Activated T-cell treated with anti-CD3 and anti-CD28 coated beads for 24 hours (primary cell): ENCODE measurements at places on chromosomes 16 and 17.

GRCh38 chr16:63690961-63691360, 1430.9 kb downstream of the CDH11 start:
- no peak for DNase-seq

DNA sequence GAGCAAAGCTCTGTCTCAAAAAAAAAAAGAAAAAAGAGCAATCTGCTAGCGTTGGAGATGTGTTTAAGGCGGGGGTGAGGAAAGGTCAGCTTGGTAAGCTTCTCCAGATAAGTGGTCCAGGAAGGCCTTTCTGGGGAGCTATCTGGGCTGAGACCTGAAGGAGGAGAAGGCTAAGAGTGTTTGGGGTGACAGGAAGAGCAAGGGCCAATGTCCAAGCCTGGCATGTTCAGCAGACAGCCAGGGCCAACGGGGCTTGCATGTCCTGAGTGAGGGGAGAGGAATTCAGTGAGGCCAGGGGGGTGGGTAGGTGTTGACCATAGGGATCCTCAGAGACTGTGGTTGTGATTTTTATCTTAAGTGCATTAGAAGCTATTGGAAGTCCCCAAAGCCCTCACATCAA, 15.4 kb downstream of the STAT5A start:
- no peak for DNase-seq

GRCh38 chr17:78381601-78382232, 3.3 kb downstream of the PGS1 start:
- no peak for DNase-seq

DNA sequence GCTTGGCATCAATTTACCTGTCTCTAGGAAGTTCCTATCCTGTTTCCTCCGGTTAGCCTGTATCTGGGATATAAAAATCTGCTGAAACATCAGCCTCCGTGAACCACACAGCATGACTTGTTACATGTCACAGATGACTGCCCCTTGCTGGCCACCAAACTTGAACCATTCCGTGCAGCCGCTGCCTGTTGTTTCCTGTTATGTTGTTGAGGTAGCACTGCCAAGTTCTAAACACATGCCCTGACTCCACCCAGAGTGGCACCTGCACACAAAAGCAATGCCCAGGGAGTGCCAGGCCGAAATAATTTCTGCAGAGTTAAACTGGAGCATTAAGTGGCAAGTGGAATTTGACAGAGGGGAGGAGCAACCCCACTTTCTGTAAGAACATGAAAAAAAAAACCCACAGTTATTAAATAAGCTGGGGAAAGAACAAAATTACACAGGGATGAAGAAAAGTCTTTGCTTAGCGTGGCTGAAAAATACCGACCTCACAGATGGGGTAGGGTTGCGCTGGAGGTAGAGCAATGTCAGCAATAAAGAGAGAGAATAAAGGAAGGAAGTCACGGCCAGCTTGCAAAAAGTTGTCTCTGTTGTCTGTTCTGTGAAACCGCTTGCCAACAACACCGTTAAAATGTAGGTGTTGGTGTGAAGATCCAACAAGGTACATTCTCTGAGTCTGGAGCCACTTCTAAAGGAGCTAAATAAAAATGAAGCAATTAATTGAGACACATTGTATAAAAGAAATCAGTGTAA, 174.6 kb upstream of the CDH13 start:
- DNase-seq = no peak

DNA sequence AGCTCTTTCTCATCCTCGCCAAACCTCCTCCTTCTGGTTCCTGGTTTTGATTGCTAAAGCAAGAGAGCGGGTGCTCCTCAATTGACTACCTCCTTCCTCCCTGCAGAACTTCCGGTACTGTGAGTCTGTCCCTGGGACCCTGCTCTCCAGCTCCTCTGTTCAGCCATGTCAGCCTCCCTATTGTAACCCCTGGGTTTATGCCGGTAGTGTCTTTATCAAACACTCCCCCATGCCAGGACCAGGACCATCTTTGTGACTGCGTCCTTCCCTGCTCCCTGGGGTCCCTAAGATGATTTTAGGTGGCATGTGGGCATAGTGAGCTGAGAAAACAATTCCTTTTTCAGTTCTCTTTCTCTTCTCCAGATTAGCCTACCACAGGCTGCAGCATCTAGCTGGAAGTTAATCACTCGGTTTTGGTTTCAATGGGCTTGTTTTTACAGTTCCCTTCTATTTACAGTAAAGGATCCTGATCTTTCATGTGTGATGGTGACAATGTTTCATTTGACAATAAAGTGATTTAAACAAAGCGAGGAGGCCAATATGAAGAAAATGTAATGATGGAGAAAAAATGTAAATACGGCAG, 27.7 kb upstream of the IL21R start:
- DNase-seq = no peak

DNA sequence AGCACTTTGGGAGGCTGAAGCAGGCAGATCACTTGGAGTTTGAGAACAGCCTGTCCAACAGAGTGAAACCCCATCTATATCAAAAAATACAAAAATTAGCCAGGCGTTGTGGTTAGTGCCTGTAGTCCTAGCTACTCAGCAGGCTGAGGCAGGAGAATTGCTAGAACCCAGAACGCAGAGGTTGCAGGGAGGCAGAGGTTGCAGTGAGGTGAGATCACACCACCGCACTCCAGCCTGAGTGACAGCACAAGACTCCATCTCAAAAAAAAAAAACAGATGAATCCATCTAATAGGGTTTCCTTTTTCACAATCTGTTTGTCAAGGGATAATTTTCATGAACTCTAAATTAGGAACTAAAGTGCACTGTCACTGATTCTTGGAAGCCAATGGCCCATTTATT, 99.0 kb downstream of the PARN start:
- no peak for DNase-seq

GRCh38 chr17:82810644-82811430, 29.0 kb downstream of the ZNF750 start:
- no peak for DNase-seq

GRCh38 chr16:10370096-10370726, 15.7 kb upstream of the ATF7IP2 start:
- no peak for DNase-seq

- DNase-seq = no peak
These were observed 94.3 kb downstream of the SDK2 start for GRCh38 chr17:73549841-73550430.

- no peak for DNase-seq
These were observed 6.0 kb downstream of the SDR42E1 start for GRCh38 chr16:82005027-82005830.

DNA sequence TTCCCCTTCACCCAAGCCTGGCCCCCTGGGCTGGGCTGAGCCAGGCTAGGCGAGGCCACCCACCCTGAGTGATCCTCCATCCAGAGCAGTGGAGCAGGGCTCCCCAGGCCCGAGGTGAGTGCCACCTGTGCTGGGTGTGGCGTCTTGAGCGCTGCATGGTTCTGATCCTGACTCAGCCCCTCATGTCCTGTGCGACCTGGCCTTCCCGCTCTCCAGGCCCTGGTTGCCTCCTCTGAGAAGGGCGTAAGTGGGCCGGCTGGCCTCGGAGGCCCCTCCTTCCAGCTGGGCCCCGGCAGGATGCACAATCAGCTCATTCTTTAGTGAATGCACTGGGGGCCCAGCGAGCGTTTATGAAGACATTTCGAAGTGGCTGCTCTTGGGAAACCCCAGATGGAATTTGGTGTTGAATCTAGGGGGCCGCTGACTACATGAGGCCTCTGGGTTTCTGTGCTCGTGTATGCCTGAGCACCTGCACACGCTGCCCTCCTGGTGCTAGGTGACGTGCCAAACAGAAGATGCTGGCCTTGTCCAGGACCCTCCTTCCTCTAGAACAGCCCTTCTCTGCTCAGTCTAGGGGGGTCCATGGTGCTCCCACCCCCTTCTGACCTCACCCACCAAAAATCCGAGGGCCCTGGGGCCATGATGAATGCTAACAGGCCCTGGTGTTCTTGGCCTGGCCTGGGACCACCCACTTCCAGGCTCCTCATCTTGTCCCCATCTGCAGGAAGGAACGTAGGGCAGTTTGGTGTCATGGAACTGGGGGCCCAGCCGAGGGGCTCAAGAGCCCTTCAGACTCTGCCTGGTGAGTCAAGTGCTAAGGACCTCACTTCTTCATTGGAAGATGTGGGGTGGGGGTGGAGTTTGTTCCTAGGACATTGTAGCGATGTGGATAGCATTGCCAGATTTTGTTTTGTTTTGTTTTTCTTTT, 3.6 kb upstream of the TMEM92 start:
- no peak for DNase-seq

DNA sequence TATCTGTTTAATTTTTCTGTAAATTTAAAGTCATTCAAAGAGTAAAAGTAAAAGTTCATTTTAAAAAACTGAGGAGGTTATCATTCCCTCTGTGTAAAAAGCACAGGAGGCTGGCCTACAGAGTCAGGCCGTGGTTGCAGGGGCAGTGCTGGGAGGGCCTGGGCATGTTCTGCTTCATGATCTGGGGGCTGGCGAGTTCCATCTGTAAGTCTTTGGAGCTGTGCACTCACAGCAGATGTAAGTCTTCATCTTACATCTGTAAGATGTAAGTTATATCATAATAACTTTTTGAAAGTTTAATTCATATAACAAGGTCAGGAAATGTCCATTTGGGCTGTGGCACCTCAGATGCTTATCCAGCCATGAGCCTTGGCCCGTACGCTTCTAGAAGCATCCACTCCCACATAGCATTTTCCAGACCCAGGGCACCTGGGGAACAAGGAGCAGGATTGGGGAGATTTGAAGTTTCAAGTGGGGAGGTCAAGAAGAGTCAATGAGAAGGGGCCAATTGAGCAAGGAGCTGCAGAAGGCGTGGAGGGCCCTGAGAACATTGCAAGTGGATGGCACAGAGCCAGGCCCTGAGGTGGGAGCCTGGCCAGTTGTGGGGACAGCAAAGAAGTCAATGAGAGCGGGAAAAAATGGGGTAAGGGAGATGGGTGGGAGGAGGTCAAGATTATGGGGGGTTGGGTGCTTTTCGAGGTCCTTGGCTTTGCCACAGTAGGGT, 54.1 kb downstream of the TNFRSF13B start:
- DNase-seq = no peak

DNA sequence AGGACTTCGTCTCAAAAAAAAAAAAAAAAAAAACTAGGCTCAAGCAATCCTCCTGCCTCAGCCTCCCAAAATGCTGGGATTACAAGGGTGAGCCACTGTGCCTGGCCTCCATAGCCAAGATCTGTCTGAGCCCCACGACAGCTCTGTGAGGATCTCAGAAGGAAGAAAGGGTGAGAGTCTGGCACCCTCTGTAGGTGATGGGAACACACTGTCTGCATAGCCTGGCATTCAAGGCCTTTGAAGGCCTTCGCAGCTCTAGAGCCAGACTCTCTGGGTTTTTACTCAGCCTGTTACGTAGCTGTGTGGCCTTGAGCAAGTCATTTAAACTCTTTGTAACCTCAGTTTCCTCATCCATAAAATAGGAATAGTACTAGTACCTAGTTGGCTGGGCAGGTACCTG, 6.3 kb upstream of the XPO6 start:
- peak; percentile 54 for DNase-seq

GRCh38 chr16:87266846-87267245, 50.3 kb downstream of the C16orf95 start:
- no peak for DNase-seq

DNA sequence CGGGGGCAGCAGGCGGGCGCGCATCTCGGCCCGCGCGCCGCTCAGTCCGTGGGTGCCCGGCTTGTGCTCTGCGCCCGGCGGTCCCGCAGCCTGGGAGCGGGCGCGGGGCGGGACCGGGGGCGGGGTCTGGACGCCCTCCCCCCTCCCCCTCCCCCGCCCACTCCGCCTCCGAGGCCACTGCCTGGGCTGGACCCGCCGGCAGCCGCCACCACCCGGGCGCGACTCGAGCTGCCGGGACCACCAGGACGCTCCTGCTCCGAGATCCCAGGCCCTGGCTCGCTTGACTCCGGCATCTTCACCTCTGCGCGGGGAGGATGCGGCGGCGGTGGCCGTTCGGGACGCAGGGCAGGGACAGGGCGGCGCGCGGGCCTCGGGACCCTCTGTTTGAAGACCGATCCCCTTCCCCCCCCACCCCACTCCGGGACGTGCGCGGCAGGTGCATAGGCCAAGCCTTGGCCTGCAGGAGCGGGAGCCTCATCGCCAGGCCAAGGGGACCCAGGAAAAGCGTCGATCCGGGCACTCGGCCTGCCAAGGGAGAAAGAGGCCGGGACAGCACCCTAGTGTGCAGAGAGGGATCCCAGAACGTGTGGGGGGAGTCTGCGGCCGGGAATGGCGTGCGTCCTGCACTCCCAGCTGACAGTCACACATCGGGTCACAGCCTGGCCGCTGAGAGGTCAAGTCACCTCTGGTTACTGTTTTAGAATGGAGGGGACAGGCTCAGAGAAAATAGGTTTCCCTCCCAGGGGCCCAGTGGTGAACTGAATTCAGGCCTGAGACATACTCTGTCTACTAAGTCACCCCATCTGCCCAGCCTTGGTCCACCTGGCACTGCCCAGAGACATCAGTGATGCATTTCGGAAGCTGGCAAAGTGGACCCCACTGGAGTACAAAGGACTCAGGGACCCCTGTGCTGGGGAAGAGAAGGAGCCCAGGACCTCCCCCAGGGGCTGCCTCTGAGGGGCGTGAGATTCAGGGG, at the start of gene HS3ST6:
HS3ST6 (minus strand) TSS at position 65 of the 976 bp plus-strand sequence. CDS start 92 bp downstream, outside the sequence.
- no peak for DNase-seq

- no peak for DNase-seq
These were observed 11.1 kb upstream of the NPTX1 start for GRCh38 chr17:80487511-80487910.

- no peak for DNase-seq
These were observed 40.8 kb downstream of the AIPL1 start for GRCh38 chr17:6394055-6394606.

GRCh38 chr17:38579934-38580333, 25.8 kb downstream of the SRCIN1 start:
- DNase-seq = no peak

- peak; percentile 79 for DNase-seq
These were observed at the start of gene DUSP14 for GRCh38 chr17:37489197-37490001. TSS of gene DUSP14 (plus strand) at chr17:37489891. CDS start at chr17:37512273, 22,382 bp downstream.

DNA sequence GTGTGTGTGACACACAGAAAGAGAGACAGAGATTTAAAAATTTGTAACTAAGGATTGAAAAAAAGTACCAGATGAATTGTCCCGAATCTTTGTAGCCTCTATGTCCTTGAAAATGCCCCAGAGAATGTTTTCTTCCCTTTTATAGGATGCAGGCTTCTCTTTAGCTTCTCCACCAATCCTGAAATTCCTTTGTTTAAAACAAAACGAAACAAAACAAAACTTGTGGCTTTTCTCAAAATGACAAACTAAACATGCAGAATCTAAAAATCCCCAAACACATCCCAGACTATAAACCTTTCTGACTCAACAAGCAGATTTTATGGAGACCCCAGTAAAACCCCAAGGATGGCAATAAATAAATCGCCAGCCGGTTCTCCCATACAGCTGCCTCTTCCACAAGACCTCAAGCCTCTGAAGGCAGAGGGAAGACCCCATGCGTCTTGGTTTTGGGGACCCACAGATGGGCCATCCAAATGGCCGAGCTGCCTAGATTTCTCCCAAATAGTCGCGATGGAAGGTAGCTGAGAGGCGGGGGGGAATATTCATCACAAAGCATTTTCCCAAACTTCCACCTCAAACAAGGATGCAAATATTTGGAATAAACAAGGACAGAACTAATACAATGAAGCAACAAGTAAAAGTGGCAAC, 269.5 kb upstream of the FOXF1 start:
- DNase-seq = no peak

GRCh38 chr16:85508993-85509392, 104.1 kb upstream of the GSE1 start:
- DNase-seq = no peak
